ENCODE measurements at places on chromosomes 4 and X. TPM values are rescaled to one million over a fixed set of nuclear protein-coding genes. Genes with fewer than 3 reads are reported as not detected.

The ZNF141 gene
- polyA plus RNA-seq: 5.9 TPM

The PASD1 gene
- not detected for polyA plus RNA-seq

GRCh38 chrX:31236231-31236630, 164.4 kb upstream of the FTHL17 start:
- H3K27me3 ChIP-seq: no peaks in the 10 kb centered on the region
- H3K36me3 ChIP-seq: no peaks in the 10 kb centered on the region
- no peak overlapping the region for H3K27ac ChIP-seq
- H3K4me3 ChIP-seq: no peak overlapping the region
- DNase-seq: no peak

The ART3 gene
- not detected for polyA plus RNA-seq

DNA sequence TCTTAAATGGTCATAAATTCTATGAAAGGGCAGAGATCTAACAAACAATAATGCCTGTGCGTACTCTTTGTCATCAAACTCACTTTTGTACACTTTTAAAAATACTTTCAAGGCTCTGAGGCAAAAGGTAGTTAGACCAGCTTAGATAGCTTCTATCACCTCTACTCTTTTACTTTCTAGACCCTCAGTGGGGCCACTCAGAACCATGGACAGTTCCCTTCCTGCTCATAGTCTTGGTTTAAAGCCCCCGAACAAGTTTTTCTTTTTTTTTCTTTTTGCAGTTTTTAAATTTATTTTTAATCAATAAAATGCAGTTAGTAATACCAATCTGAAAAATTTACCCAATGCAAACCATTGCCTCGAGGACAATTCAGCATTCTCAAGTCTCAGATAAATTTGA, 460.5 kb upstream of the CNKSR2 start:
- H3K36me3 ChIP-seq: no peaks in the 10 kb centered on the region
- H3K4me3 ChIP-seq: no peak overlapping the region
- H3K4me1 ChIP-seq: no peaks in the 10 kb centered on the region
- H3K27ac ChIP-seq: no peak overlapping the region

DNA sequence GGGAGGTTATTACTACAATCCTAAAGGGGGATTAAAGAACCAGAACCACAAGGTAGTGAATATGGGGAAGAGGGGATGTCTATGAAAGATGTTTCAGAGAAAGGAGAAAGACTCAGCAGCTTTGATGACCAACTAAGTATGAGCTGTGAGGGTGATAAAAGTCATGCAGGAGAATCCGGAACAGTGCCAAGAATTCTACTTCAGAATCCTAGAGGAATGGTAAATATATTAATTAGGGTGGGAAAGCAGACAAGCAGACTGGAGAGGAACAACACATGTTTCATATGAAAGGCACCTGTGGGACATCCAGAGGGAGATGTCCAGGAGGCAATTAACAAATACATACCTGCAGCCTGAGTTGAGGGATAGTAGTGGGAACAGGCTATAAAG, 642.2 kb upstream of the DIPK2B start:
- H3K27me3 ChIP-seq: no peaks in the 10 kb centered on the region
- H3K4me1 ChIP-seq: no peaks in the 10 kb centered on the region
- DNase-seq: no peak
- H3K4me3 ChIP-seq: no peak overlapping the region
- no peaks in the 10 kb centered on the region for H3K36me3 ChIP-seq
- H3K27ac ChIP-seq: no peak overlapping the region

DNA sequence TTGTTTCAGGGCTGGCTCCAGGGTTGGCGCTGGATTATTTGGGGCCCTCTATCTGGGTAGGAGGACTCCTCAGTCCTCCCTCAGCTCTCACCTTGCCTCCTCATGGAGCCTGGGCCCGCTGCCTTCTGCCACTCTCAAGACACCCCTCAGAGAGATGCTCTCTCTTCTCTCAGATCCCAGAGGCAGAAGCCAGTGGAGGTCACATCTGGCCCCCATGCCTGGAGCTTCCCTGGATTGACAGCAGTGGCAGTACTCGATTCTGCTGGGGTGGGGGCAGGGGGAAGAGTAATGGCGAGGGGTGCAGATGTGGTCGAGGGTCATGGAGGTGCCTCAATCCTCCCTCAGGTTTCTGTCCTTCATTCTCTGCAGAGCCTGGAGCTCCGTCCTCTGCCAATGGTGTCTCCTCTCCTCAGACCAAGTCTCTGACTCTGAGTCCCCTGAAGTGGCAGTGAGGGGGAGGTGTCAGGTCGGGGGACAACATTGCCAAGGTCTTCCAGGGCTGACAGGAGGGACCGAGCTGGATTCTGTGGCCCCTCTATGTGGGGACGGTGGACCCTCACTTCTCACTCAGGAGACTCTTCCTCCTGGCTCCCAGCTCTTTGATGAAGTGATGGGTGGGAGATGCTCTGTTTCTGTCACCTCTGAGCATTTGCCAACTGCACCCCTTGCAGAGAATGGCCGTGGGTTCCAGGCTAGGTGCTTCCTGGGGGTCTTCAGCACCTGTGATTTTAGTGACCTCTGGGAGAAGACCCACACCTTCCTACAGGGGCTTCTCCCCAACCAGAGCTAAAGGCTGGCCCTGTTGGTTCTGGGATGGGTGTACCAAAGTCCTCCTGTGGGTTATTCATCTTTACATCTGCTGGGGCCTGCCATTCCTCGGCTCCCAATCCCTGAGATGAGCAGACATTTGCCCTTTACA, 10.9 kb upstream of the HSFX1 start:
- no peaks in the 10 kb centered on the region for H3K36me3 ChIP-seq
- H3K4me3 ChIP-seq: no peak overlapping the region
- H3K27ac ChIP-seq: no peak overlapping the region
- H3K4me1 ChIP-seq: no peaks in the 10 kb centered on the region
- no peaks in the 10 kb centered on the region for H3K27me3 ChIP-seq

DNA sequence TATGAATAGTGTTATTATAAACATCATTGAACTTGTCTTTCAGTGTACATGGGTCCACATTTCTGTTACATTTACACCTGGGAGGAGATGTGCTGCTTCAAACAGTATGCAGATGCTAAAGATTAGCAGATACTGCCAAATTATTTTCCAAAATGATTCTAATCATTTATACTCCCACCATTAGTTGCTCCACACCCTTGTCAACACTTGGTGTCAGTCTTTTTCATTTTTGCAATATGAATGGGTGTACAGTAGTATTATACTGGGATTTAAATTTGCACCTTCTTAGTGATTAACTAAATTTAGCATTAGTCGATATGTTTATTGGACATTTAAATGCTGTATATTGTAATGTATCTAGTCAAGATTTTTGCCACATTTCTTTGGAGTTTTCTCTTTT, 131.6 kb upstream of the GRID2 start:
- no peaks in the 10 kb centered on the region for H3K27me3 ChIP-seq
- no peak overlapping the region for H3K27ac ChIP-seq
- DNase-seq: no peak
- H3K4me3 ChIP-seq: no peak overlapping the region
- H3K4me1 ChIP-seq: no peaks in the 10 kb centered on the region
- no peaks in the 10 kb centered on the region for H3K36me3 ChIP-seq

The DMP1 gene
- not detected for polyA plus RNA-seq
